ENCODE measurements at places on chromosomes 3 and 15.

DNA sequence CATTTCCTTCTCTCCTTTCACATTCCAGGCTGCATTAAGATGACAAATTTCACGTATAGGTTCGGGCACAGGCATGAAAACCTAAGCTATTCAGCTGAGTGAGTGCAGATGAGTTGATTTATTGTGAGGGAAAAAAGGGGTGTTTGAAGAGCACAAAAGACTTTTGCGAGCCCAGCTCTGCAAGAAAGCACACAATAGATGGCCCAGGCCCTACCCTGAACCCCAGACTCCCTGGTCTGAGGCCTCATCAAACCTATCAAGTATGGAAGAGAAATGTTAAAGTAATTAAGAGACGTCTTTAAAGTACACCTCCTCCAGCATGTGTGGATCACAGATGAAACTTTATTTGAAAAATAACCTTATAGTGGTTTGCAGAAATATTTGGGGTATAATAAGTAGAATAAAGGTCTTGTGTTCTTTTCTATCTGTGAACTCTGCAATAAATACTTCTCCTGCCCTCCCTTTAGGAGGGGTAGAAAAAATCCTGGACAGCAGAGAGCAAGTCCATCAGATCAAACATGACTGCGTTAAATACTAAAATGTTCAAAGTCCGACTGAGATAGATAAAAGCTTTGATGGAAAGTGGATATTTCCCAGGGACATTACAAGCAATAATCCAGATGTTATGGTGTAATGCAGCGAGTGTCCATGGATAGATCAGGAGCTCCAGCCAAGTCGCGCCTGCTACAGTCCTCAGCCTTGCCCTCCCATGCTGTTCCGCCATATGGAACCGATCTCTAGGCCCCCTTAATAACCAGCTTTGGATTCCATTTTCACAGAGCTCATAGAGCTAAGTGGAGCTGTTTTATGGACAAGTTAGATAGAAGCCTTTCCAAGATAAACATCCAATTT is 121.5 kb downstream of the MCTP2 start:
- no peak for DNase-seq

DNA sequence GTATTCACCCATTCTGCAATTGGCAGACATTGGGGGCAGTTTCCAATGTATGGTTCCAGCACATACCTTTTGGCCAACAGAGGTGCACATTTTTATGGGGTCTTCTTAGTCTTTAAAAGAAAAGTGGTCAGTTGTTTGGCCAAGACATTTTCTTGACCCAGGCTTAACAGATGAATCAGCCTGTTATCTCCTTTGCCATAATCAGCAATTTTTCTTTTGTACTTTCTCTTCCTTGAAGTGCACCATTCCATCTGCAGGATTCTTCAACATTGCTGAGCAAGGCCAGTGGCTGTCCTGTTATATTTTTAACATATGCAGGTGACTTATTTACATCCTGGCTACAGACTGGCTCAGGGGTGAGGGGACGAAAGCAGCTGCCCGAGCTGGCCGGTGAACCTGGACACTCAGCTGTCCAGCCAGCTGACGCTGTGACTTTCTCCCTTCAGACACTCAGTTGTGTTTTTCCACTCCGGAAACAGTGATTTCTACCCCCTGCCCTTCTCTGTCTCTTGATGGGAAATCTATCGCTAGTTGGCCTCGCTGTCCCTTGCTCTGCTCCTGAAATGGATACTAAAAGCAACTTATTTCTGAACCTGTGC is 96.5 kb upstream of the TNFAIP8L3 start:
- DNase-seq: no peak

GRCh38 chr3:128297401-128298138 is 144.3 kb downstream of the EEFSEC start:
- DNase-seq: no peak

GRCh38 chr3:65402597-65402996 is 636.1 kb downstream of the MAGI1 start:
- DNase-seq: no peak

DNA sequence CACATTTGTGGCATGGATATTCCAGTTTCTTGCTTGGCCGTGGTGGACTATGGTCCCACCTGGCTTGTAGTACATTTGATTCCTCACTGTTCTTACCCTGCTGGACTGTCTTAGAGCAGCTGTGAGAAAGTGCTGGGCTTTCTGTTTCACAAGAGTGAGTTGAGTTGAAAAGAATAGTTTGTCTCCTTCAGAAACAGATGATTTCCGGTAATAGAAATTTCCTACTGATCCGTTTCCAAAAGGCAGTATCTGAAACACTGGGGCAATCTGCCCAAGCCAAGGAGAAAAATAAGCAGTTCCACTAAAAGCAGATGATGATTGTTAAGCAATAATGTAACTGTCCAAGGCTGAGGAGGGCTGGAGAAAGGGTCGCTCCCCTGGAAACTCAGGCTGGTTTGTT is 96.0 kb downstream of the SUCLG2 start:
- no peak for DNase-seq

DNA sequence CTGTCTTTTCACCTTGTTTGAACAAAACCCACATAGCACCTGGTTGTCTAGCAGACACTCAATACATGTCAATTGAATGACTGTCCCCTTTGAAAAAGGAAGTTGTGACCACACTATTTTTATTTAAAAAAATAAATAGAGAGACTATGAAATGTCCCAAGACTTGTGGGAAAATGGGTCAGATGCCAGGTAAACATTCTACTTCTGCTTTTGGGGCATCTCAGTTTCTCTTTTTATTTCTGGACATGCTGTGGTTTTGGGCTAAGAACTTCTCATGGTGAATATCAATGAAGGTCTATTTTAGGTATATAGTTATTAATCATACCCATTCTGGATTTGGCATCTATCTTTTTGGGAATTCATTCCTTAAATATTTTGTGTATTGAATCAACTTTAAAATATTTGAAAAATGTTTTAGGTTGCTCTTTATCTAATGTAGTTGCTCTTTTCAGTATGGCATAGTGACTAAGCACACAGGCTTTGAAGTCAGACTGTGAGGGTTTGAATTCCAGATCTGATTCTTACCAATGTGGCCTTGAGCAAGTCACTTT is 4.4 kb downstream of the TMEM45A start:
- DNase-seq: no peak

DNA sequence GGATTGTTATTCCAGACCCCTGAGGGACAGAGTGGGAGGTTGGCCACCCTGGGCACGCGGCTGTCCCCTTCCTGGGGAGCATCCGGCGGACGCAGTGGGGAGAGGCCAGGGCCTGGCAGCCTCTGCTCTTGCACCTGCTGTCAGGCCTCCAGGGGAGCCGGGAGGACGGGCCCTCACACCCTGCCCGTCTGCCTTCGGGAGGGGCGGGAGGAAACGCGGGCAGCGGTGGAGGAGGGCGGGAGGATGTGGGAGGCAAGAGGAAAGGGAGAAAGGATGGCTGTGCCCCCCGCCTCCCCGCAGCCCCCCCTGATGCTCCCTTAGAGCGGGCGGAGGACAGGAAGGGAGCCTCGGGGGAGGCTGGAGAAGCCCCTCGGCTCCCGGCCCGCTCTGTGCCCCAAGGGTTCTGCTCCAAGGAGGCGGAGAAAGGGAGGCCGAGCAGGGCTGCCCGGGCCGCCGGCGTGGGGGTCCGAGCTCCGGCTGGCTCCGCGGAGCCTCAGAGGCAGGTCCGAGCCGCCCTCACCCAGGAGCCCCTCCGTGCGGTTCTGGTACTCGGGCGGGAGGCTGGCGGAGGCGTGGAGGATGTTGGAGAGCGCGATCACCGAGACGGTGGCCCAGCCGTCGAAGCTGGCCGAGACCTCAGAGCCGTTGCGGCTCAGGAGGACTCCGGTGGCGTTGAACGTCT is 40.9 kb downstream of the MUC20 start:
- DNase-seq: peak; percentile 18

- DNase-seq: no peak
Measured at GRCh38 chr3:126129398-126129891, 45.5 kb upstream of the SLC41A3 start.

DNA sequence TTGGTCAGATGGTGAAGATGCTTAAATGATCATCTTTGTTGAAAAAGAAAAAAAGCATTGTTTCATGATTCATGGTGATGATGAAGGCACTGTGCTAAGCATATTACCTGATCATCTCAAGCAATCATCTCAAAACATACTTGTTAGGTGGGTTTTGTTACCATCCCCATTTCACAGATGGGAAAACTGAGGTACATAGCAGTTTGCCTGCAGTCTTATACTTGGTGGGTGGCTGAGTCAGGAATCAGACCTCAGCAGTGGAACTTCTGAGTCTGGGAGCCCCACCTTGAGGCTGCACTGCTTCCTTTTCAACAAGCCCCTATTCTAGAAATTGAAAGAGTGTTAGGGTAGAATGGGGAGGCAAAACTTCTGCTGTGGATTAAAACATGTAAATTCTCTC is 341.1 kb downstream of the THSD4 start:
- DNase-seq: no peak

DNA sequence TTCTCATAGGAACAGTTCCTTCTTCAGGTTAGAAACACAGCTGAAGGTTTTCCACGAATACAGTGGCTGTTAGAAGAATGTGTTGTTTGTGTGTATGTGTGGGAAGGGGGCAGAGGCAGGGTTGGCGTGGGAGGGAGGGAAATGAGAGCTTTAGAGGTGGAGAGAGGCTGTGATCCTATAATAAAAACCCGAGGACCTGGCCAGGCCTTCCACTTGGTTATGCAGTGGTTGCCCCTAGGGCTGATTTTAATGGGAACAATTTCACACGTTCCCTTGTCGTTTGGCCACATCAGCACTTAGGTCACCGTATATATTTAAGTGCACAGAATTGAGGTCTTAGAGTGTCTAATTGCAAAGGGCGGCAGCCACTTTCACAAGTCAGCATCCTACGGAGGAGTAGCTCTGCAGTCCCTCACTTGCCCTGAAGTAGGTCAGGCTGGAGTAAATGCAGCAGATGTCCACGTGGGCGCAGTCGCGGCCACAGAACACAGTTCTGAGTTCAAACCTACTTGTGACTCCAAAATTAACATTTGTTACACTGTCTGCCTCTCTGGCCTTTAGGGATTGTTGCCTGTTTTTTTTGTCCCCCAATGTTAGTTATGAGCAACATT is 85.6 kb downstream of the PDCD6IP start:
- DNase-seq: no peak

DNA sequence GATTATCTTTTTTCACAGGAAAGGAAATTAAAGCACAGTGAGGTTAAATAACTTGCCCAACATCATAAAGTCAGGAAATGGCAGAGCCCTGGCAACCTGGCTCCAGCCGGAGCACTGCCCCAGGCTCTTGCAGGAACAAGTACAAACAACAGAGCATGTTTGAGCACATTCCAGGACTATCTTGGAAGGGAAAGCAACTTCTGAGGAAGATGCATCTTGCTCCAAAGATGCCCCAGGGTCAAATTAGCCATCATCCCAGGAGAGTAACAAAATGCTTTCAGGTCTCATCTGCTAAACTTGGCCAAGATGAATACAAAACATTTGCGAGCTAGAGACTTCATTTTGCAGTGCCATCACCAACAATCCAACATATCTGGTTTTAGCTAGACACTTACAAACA is 162.4 kb upstream of the LRRN1 start:
- DNase-seq: no peak

DNA sequence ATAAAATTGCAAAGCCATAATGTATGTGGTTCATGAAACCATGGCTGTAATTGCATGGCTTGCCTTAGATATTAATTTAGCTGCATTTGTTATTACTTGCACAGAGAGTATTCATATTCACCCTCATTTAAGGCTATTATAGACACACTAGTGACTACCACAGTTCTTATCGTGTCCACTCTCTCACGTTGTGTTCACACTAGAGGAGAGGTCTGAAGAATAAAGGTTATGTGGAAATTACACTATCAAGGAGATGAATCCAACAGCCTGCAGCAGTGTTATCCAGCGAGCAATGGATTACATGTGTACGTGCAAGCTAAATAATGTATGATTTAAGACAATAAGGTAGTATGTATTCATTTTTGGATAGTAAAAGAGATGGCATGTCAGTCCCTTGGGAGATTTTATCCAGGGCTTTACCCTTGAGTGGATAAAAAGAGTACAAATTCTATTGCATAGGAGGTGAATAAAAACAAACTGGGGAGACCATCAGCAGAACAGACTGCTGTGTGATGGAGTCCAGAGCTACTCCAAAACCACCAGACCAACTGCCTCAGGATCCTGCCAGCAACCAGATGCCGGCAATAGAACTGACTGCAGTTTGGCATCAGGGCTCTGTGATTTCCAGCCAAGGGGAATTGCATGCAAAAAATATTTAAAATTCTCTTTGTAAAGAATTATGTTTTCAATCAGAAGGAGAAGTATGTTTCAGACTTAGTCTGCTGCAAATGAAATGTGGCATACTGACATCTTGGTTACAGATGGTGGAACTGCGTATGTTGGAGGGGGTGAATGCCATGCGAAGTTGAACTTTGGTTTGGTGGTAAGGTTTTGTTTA is 146.6 kb downstream of the RBMS3 start:
- no peak for DNase-seq

DNA sequence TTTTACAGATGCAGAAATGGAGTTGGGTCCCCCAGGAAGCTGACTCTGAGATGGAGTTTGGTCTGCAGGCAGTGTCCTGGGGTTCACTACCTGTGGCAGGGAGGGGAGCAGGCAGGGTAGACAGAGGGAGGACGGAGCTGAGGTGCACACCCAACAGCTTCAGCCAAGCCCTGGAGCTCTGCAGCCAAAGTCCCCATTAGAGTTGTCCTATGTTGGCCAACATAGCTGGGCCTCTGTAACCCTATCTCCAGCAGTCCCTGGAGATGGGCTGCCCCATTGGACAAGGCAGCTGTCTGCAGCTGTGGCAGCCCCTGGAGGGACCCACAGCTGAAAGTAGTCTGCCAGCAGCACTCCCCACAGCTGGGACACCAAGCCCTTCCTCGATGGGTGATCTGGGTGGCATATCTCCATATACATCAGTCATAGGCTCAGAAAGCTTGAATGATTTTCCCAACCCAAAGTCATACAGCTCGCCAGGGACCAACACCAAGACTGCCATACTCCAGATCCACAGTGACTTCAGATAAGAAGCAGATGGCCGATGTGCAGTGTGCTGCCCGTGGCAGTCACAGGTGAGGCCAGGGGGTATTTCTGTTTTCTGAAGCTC is 31.9 kb downstream of the STARD5 start:
- no peak for DNase-seq

- DNase-seq: no peak
Measured at GRCh38 chr3:128804017-128804810, 75.2 kb upstream of the ACAD9 start.

GRCh38 chr15:58770519-58770856 is 614 bp upstream of the MINDY2 start:
- no peak for DNase-seq

- no peak for DNase-seq
Measured at GRCh38 chr3:88150371-88150770, 612 bp downstream of the C3orf38 start.

DNA sequence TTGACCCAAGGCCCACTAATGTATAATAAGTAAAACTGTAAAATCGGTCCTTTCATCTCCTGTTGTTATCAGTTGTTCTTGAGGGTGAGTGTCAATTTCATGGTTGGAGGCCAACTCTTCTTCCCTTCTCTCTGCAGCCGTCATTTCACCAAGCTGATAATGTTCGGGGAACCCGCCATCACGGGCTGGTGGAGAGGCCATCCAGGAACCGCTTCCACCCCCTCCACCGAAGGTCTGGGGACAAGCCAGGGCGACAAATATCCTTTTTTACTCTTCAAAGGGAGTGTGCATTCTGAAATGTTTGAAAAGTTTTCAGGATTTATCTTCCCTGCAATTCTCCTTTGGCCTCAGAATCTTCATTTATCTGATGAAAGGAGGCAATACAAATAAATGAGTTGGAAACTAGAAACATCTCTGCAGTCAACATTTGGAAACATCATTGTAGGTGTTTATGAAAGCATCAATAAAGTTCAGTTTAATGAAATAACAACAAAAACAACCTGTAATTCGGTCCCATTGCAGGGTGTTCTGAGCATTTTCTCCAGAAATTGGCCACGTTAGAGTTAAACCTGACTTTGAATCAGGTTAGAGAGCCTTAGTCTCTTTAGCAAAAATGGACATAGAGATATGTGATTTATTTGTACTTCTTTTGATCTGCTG is 63.9 kb downstream of the CRTC3 start:
- DNase-seq: no peak
